NCI-H748 treated with DMSO at 0.1 percent for 48 hours (cell line): ENCODE measurements at places on chromosomes 3 and 15.
A peak's percentile ranks its signal among the peaks of the same experiment; 100 is the strongest.

DNA sequence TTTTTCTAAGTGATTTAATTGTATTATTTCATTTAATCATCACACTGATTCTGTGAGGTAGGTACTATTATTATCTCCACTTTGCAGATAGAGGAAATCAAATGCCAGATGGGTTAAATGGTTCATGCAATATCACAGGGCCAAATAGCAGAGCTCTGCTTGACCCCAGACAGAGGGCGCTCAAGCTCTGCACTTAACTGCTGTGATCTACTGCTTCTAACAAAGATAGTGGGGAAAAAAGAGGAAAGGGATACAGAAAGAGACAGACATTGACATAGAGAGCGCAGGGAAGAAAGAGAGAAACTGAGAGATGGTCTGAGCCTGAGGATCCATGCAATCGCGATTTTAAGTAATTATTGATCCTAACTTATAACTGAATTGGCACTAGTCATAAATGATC is 279.1 kb upstream of the THRB start:
- DNase-seq = peak; percentile 14

DNA sequence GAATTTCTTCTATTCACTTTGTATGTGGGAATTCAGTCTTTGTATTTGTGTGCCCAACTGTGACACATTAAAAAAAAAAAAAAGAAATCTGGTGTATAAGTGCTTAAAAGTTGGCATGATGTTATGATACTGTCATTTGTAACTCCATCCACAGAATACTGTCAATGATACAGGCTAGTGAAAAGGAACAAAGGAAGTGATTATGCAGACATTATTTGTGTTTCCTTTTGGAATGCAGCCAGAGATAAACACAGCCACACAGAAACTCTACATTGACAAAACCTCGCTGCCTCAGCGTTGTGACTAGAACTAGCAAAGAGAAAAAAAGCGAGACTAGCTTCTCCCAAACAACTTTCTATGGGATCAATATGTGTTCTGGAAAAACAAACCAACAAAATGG is 519.2 kb upstream of the AGTR1 start:
- peak; percentile 84 for DNase-seq

DNA sequence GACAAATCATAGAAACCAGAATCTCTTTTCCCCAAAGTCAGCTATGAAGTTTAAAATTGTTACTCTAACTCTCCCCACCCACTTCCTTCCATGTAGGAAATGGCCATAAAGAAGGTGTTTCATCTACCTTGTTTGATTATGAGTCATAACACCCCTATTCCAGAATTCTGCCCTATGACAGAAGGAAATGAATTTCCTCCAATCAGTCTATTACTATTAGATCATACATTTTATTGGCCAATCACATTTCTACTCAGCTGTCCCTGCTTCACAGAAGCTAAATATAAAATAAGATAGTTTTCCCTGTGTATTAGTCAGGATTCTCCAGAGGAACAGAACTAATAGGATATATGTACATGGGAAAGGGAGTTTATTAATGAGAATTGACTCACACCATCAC is 102.1 kb downstream of the TGFBR2 start:
- no peak for DNase-seq

DNA sequence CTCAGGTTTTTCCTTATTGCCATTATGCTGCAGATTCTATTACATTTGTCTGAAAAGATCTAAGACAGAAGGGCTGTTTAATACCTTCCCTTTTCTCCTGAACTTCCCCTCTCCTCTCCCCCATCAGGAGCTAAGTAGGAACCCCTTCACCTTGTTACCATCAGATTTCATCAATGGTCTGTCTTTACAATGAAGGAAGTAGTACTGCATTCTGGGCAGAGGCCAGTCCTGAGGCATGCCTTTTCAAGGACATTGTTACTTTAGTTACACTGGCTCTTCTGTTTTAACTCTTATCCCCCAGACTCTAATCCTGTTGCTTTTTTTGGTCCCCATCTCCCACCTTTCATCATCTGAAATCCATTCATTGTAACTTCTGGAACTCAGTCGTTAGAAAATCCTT is 8.1 kb downstream of the CTNNB1 start:
- no peak for DNase-seq

DNA sequence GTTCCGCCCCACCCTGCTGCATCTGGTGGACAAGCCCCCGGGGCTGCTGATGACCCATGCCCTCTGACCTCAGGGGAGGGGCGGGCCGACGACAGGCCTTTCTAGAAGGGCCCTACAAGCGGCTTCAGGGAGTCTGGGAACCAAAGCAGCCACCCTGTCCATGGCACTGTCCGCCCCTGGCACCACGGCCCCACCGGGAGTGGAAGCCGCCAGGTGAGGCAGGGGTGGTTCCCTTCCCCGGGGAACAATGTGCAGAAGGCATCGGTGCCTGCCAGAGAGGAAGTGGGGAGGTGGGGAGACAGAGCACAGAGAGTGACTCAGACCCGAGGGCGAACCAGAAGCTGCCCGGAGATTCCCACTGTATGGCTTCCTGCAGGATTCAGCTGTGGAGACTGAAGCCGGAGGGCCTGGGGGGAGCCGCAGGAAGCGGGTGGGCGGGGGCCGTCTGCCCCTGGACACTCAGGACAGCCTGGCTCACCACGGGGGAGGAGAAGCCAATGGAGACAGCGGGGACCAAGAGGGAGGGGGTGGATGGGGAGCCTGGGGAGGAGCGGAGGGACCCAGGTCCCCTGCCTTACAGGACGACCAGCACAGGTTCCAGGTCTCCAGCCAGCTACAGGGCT is 134.0 kb downstream of the TPRA1 start:
- no peak for DNase-seq

- DNase-seq = no peak
Measured at GRCh38 chr3:127019449-127019848, 36.5 kb downstream of the PLXNA1 start.

DNA sequence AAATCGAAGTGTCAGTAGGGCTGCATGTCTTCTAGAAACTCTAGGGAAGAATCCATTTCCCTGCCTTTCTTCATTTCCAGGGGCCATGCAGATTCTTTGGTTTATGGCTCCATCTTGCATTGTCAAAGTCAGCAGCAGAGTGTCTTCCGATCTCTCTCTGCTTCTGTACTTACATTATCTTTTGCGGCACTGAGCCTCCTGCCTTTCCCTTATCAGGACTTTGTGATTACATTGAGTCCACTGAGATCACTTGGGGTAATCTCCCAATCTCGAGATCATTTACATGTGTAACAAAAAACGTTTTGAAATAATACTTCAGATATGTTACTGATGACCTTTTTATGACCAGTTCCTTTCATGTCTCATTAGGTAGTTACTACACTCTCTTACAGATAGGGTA is 695.9 kb downstream of the NSUN3 start:
- no peak for DNase-seq

- no peak for DNase-seq
Measured at GRCh38 chr3:13200946-13201345, 127.7 kb upstream of the IQSEC1 start.

GRCh38 chr15:98938105-98938417 is 69.5 kb downstream of the PGPEP1L start:
- no peak for DNase-seq

DNA sequence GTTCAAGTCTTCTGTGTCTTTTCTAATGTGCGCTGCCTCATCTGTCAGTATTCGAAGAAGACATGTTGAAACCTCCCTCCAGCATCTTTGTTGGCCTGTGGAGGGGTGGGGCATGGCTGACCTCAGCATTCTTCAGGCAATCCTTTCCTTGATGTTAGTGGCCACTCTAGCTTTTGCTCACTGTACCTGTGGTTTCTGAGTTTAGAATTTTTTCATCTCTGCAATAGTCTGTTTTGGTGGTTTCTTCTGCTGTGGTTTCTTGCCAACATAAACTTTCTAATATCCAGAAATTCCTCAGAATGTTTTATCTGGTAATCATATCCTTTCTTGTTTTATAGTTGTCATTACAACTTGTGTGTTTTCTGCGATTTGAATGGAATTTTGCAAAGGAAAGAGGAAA is 251.3 kb upstream of the NR2E3 start:
- no peak for DNase-seq

GRCh38 chr3:150775001-150775599 is 12.1 kb upstream of the SIAH2 start:
- no peak for DNase-seq

DNA sequence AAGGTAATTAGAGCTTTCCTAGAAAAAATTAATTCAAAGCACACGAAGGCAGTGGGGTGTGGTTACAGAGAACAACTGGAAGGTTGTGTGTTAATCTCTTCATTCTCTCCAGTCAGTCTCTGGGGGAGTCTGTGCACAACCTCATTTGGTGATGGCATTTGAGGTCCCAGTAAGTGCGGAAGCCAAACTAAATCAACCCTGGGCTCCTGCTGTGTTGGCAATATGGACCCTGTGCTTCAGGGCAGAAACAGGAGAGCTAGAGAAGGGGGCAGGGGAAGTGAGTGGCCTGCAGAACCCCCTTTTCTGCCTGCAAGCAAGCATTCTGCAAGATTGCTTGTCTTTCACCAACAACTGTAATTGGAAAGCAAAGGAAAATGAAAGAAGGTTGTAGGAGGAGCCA is 195.9 kb upstream of the ST8SIA2 start:
- no peak for DNase-seq

GRCh38 chr3:13715167-13715954 is 164.5 kb downstream of the WNT7A start:
- no peak for DNase-seq

- no peak for DNase-seq
Measured at GRCh38 chr3:47121409-47121808, 42.5 kb downstream of the SETD2 start.

GRCh38 chr3:189557824-189558223 is 73.4 kb upstream of the TP63 start:
- no peak for DNase-seq

GRCh38 chr3:66443118-66443803 is 57.6 kb downstream of the LRIG1 start:
- DNase-seq = no peak

DNA sequence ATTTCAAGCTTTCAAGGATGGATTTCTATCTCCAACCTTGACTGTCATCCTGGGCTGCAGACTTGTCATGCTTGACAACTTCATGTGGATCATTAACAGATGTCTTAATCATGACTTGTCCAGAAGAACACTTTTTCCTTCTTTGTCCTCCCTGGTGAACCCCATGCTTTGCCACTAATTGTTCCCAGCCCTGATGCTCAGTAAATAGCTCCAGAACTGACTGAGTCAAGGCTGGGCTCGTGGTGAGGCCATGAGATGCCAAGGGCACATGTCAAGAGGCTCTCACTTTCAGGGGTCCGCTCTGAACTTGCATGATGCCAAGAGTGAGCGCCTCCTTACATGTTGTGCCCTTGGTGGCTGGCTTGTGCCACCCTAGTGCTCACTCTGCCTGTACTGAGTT is 48.9 kb upstream of the KY start:
- no peak for DNase-seq

DNA sequence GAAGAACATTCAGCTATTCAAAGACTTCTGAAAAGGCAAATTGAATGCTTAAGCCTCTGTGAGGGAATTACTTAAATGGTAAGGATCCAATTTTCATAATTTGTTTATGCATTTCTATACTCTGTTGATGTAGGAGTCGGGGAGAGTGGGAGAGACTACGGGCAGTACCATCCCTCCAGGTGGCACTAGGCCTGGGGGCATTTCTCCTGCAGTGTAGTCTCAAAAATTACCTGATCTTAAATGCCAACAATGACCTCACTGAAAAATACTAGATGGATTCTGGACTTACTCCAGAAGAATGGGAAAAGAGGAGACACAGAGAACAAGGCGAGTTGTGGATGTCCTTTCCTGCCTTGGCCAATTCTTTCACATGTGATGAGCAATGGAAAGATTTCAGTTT is 77.8 kb upstream of the PLXND1 start:
- DNase-seq = no peak

DNA sequence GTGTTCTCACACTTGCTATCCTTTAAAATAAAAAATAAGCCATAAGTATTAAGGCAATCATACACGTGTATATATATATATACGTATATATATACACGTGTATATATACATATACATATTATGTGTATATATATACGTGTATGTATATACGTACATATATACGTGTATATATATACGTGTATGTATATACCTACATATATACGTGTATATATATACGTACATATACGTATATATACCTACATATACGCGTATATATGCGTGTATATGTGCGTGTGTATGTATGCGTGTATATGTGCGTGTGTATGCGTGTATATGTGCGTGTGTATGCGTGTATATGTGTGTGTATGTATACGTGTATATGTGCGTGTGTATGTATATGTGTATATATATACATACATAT is 477.3 kb upstream of the ARRDC4 start:
- DNase-seq = no peak

- no peak for DNase-seq
Measured at GRCh38 chr15:80608688-80609087, 86.4 kb upstream of the ABHD17C start.

DNA sequence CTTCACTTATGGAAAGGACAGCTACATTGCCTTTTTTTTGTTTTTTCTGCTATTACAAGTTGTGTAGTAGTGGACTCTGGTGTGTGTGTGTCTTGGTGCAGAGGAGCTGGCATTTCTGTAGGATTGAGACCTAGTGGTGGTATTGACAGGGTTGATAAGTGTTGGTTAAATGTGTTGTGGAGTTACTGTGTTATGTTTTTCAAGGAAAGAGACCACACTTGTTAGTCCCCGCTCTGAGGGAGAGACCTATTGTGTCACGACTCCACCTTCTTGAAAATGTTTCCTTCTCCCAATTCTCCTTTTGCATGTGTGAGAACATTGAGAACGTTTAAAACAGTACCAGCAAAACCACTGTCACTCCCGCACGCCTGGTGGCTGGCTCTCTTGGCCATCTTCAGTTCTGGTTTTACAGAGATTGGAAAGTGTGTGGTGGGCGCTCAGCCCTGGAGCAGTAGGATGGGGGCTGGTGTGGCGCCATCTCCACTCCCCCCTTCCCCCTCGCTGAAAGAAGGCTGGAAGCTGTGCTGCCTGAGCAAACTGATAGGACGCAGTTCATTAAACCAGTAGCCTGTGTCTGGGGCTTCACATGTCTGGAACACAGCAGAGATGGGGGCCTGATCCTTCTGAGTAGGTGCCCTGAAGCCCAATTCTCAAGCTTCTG is 5.5 kb downstream of the KLF13 start:
- no peak for DNase-seq

DNA sequence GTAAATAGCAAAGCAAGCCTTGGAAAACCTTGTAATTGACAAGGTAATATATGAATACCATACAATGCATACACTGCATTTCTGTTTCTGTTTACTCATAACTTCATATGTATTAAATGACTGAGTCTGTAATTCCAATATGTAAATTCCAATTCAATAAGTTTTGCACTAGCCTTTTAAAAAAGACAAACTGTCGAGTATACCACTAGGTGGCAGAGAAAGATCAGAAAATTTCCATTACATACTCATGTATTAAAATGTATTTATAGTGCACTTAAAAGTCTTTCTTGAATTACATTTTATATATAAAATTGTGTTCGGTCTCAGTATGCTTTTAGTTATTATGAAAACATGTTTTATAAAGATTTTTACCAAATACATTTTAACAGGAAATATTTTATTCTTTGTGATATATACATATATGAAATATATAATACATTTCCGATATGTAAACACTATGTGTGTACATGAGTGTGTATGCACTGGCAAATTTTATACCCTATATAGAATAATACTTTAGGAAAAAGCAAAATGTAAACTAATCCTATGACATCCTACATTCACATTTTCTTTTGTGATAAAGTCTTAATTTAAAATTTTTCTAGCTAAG is 216.8 kb downstream of the VGLL3 start:
- peak; percentile 33 for DNase-seq
